ENCODE measurements at places on chromosomes 1 and 21.

GRCh38 chr21:45323487-45324311, 36.0 kb upstream of the POFUT2 start:
- no peak for DNase-seq

DNA sequence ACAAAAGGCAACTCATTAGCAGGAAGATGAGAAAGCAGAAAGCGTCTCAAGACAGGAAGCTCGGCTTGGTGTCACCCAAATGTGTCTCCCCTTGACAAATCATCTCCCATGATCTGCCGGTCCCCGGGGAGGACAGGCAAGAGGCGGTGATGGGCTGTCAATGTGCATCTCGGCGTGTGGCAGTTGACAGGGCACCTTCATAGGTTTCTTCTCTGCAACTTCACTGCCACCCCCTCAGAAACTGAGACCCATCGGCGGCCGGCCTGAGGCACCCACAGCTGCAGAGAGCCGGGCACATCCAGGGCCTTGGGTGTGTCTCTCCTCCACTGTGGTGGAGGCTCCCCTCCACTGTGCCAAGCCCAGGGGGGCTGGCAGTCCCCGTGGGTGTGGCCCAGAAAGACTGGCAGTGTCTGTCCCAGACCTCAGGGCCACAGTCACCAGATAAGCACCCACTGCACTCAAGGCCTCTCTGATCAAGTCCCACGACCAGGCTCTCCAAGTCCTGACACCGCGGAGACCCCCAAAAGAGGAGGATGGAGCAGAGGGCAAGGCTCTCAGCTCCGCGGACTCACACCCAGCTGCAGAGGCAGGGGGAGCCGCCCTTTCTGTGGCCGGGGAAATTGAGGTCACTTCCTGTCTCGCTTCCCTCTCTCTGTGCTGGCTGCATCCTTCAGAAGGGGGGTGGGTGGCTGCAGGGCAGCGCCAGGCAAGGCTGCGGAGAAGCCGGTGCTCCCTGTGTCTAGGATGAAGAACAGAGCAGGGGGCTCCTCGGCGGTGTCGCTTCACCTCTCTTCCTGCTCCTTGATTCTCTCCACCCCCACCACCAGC, 39.6 kb upstream of the LBR start:
- no peak for DNase-seq

- DNase-seq, result no peak
Observed at GRCh38 chr1:25066256-25066655, 136.2 kb upstream of the RUNX3 start.

DNA sequence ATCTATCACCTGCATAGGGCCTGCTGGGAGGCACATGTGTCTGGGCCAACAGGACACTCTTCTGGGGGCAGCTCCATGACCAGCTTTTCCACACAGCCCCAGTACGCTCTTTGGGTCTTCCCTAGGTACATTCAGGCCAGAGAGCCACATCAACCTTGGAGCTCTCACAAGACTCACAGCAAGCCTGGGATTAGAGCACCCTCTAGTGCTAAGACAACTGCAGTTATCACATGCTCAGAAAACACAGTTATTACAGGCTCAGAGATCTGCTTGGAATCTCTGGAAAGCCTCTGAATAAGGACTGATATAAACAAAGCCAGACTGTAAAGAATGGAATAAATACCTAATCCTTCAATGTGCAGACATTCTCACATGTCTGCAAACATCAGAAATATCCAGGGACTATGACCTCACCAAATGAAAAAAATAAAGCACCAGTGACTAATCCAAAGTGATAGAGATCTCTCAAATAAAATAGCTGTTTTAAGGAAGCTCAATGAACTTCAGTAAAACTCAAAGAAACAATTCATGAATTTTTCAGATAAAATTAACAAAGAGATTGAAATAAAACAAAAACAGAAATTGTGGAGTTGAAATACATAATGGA, 563.9 kb upstream of the NR5A2 start:
- DNase-seq, result no peak

- DNase-seq, result no peak
Observed at GRCh38 chr1:182253319-182253860, 138.2 kb downstream of the GLUL start.

- no peak for DNase-seq
Observed at GRCh38 chr1:79325705-79326104, 319.2 kb upstream of the ADGRL4 start.

- DNase-seq, result no peak
Observed at GRCh38 chr1:119737040-119737682, 25.4 kb downstream of the PHGDH start.
